ENCODE measurements at places on chromosomes 1 and 21.

DNA sequence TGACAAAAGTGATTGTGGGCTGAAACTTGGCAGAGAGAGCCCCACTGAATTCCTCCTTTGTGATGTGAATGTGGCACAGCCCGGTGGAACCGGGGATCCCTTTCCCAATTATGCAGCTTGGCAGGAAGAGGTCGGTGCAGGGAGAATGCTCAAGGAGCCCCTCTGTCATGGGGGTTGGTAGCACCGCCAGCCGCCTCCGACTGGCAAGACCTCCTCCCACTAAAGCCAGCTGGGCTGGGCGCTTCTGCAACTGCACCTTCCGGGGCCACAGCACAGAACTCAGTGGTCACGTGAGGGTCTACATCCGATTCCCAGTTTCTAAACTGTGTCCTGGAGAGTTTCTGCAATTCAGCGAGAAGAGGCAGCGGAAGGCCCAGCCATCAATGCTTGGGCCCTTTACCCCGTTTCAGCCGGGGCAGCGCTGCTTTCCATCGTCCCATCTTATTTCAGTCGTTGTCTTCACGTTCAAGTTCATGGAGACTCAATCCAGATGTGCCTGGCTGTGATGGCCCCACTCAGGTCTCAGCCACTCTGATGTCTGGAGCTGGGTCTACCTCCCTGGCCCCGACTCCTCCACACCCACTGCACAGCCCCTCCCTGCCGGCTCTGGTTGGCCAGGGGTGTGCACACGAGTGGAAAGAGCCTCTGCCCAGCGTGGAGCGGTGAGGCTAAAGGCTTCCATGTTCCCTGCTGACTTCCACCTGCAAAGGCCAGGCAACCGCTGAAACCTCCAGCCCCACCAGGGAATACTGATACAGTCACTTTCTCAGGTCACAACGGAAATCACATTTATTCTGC, 39.8 kb upstream of the FHAD1 start:
- DNase-seq: no peak

DNA sequence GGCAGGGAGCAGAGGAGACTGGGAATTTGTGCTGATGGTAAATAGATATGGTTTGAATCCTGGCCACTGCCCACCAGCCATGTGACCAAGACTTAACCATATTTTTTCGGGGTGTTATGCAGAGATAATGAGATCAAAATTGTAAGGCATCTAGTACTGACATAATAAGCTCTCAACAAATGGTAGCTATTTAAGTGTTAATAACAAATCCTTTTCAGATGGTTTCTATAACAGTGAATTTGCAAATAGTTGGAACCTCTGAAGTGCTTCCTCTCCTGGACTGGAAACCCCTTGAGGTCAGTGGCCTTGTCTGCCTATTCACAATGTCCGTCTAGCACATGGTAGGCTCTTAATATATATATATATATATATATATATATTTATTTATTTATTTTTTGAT, 64.7 kb downstream of the MDM4 start:
- no peak for DNase-seq

DNA sequence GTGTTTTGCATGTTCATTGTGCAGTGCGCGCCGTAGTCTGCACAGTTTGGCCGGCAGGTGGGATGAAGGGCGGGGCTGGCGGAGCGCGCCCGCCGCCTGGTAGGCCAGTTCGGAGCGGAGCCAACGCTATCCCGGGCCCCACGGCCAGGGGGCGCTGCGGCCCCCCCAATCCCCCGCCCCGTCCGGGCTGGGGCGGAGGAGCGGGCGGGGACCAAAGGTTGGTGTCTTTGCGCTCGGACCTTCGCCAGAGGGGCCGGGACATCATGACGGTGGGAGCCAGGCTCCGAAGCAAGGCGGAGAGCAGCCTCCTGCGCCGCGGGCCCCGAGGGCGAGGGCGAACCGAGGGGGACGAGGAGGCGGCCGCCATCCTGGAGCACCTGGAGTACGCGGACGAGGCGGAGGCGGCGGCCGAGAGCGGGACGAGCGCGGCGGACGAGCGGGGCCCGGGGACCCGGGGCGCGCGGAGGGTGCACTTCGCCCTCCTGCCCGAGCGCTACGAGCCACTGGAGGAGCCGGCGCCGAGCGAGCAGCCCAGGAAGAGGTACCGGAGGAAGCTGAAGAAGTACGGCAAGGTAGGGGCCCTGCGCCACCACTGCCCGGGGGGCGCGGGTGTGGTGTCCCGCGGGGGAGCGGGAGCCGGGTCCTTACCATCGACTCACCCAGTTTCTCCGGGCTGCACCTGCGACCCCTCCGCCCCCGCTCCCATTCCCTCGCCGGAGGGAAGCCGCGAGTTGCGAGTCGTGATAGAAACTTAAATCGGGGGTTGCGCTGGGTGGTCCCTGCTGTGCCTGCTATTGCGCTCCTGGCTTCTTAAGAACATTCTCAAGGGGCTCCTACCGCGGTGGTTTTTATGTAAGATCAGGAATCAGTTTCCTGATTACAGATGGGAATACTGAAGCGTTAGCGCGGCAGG, at the start of gene C1orf115:
TSS of gene C1orf115 (plus strand) at position 224 of the 913 bp plus-strand sequence. CDS start at position 264, 40 bp downstream.
- peak; percentile 59 for DNase-seq

- no peak for DNase-seq
Observed at GRCh38 chr1:115679141-115679611, 37.4 kb downstream of the VANGL1 start.

DNA sequence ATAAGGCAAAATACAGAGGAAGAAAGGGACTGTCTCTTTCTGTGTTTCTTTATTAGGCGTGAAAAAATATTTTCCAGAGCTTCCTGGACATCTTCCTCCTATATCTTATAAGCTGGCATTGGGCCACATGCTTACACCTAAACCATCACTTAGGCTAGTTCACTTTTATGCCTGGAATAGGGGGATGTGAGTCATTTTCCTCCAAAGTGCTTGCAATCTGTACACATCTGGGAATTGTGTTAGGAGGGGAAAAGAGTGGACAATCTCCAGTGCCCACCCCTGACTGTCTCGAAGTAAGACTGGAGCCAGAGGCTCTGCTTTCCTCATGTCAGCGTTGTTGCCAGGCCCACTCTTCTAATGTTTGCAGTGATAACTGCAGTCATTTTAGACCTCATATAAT, 29.9 kb downstream of the GIPC2 start:
- no peak for DNase-seq

- no peak for DNase-seq
Observed at GRCh38 chr1:66539491-66539890, 5.5 kb downstream of the SGIP1 start.

DNA sequence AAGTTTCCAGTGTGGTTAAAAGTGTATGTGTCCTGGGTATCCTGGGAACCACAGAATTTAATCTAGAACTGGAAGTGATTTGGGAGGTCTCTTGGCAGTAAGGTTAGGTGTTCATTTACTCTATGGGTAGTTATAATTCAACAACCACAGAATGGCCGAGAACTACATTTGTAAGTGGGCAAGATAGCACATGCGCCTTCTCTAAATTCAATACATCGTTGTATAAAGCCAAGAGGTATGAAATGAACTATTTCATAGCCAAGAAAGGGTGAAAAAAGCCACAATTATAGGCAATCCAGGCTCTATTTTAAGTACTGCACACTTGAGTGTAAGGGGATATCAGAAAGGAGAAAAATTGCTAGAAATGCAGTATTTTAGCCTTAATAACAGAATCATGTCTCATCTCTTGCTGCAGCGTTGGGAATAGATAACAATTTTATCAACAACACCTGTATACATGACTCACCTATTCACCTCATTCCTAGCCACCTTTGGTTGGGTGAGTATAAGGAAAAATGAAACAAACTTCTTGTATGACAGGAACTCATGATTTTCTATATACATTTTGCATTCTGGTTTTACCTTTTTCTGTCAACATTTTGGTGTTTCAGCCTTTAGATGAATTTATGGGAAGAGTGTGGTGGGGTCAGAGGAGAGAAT, 4.5 kb downstream of the SDCCAG8 start:
- DNase-seq: no peak

DNA sequence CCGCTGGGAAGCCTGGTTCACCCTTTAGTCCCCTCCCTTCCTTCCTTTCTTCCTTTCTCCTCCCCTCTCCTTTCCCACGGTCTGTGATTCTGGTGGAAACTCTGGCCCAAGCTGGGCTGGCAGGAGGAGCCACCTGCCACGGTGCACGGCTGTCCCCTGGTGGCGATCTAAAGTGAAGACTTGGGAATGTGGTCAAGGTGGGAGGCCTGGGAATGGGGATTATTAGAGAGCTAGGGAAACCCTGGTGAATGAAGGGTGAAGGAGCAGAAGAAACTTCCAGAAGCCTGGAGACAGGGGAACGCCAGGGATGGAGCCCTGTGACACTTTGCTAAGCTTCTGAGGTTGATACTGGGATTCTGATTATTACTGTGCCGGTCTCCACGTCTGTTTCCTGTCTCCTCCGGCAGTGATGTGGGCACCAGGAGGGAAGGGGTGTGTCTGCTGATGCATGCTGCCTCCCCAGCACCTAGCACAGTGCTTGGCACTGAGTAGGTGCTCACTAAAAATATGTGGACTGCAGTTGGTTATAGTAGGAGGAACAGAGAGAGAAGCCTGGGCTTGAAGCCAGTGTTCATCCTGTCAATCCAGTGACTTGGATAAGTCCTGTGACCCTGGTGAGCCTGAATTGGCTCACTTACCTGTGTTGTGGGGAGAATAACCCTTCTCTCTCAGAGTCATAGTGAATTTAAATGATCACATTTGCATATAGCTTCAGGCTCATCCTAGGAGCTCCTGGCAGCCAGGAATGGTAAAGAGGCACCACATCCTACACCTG, 71.2 kb upstream of the NBPF3 start:
- peak; percentile 70 for DNase-seq

- no peak for DNase-seq
Observed at GRCh38 chr1:239816081-239816782, 275.5 kb upstream of the FMN2 start.

GRCh38 chr1:41639332-41639936, 155.0 kb upstream of the EDN2 start:
- DNase-seq: peak; percentile 38

DNA sequence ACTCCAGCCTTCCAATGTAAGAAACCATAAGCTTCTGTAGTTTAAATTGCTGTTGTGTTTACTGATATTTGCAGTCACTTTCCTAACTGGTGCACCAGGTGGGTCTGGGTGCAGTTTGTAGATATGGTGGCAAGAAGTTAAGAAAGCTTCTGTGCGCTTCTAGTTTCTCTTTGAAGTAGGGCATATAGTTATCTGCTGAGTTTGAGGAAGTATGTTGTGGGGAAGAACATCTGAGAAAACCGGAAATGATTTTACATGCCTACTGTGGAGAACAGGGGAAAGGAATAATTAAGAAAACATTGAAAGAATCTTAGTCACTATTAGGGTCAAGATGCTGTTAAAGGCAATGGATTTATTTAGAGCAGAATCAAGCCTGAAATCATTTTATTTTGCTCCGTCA, 14.9 kb upstream of the SLC44A5 start:
- no peak for DNase-seq

- DNase-seq: no peak
Observed at GRCh38 chr1:148263906-148264255, 111.8 kb upstream of the NBPF11 start.

DNA sequence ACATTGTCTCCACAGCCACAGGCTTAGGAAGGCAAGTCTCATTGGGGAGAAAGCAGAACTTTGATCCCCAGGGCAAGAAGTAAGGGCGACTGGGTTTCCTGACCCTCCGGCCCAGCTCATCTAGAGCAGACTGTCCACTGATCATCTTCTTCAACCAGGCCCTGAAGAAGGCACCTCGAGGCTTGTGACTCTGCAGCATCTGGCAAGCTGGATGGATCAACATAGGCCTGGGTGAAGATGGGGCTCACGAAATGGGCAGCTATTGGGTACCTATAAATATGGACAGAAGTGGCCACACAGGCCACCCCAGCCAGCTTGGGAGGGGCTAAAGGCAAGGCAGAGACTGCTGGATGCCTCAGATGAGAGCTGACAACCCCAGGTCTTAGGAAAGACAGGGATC, 13.0 kb downstream of the TAL1 start:
- DNase-seq: no peak

DNA sequence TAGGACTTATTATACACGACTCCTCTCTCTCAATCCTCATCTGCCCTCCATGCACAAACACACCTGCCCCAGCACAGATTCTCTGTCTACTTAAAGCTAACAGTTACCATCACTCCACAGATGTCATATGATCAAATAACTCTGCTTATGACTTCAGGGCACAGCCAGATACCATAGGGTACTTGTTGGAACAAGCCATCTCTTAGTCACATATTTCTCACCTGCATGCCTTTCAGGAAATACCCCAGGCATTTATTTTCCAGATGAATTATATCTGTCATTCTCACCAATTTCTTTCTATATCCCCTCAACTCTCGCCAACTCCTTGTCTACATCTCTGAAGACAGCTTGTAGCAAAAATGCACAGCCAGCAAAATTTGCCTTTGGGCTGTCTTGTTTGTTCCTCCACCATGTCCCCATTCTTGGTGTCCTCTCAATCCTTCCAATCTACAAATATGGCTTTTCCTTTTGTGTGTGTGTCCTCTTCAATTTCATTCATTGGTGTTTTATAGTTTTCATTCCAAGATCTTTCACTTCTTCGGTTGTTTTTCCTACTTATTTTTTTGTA, 353.9 kb upstream of the CAMK1G start:
- no peak for DNase-seq

DNA sequence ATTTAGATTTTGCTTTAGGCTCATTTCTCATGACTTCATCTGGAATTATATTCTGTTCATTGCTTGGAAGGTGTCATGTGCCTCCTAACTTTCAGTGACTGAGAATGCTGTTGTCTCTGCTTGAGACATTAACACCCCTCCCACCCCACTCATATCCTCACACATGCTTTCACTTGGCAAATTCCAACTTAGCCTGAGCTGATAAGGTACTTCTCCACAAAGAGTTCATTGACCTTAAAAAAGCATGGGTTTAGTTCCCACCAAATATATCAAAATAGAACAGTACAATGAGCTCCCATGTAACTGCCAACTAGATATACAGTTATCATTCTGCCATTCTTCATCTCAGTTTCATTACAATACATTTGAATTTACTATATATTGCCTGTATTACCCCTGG, 576.5 kb upstream of the ADGRL2 start:
- DNase-seq: no peak

GRCh38 chr1:169802888-169803287, 8.2 kb upstream of the METTL18 start:
- DNase-seq: no peak

- no peak for DNase-seq
Observed at GRCh38 chr21:28489821-28490350, 502.8 kb downstream of the LTN1 start.

GRCh38 chr1:177981200-177981599, 11.3 kb upstream of the SEC16B start:
- DNase-seq: no peak

DNA sequence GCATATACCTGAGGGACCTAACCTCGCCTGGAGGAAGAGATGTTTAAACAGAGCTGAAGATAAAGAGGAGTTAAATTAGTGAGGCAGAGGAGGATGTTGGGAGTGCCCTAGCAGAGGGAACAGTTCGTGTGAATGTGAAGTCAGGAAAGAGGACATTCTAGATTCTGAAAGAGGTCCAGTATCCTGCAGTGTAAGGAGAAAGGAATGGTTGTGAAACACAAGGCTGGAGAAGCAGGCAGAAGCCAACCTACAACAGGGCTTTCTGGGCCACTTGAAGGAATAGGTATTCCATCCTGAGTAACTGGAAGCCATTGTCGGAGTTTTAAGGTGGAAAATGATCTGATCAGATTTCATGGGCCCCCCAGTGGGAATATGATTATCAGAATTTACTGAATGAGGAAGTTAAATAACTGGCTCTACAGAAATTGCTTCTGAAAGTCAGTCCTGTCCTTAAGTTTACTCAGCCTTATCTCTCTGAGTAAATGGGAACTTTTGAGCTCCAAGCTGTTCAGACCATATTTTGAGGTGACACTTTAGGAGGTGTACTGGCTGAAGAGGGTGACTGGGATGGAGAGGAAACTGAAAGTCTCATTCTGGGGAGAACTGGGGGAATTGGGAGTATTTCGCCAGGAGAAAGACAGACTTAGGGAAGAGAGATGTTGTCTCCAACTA, 24.4 kb upstream of the FAAH start:
- DNase-seq: no peak

All from activated CD8-positive, alpha-beta memory T cell treated with anti-CD3 and anti-CD28 coated beads, Interleukin-2, amount 50 U/mL, for 4 hours (primary cell).